ENCODE measurements at places on chromosomes 5 and 9.

GRCh38 chr5:134851307-134851923, 5.6 kb downstream of the C5orf24 start:
- no peak for DNase-seq

DNA sequence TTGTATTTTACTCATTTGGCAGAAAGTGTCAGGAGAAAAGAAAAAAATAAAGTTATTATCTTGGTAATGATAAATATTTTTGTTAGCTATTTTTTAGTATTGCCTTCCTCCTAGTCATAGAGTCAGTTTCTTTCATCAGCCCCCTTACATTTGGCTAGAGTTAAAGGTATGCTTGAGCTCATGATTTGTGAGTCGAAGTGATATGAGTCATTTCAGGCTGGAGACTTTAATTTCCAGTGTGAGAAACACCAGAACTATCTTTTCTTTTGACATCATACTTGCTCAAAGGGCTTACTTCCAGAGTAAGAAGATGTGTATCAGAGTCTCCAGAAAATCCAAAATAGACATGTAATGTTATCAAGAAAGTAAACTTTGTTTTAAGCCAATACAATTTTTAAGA, 746.7 kb upstream of the TYRP1 start:
- no peak for DNase-seq

GRCh38 chr5:98543490-98543889, 230.0 kb upstream of the RGMB start:
- no peak for DNase-seq

DNA sequence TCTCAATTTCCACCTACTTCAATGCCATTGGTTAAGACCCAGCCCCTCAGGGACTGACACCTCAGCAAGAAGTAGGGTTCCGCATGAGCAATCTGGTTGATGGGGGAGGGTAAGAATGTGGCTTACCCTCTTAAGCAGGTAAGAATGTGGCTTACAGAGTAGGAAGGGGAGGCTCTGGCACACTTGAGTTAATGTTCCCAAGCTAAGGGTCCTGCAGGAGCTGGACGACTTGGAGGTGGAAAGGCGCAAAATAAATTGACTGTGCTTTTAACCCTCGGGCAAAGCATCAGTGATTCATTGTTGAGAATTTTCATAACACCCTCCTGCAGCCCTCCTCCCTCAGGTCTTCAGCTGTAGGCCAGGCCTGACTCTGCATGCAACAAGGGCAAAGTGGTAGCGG, 24.9 kb upstream of the ADRA1B start:
- no peak for DNase-seq

DNA sequence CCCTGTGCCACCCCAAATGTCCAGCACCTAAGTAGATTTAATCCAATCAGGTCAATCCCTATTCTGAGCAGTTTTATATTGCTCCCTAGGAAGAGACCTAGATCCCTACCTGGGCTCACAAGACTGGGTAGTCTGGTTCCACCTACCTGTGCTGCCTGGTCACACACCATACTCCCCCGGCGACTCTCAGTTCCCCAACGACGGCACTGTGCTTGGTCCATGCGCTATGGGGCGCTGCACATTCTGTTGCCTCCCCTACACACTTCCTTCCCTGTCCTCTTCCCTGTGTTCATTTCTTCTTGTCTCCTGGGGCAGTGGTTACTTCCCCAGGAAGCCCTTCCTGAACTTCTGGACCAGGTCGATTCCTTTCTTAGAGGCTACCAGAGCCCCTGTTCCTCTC, 109.9 kb upstream of the IL12B start:
- DNase-seq = no peak

DNA sequence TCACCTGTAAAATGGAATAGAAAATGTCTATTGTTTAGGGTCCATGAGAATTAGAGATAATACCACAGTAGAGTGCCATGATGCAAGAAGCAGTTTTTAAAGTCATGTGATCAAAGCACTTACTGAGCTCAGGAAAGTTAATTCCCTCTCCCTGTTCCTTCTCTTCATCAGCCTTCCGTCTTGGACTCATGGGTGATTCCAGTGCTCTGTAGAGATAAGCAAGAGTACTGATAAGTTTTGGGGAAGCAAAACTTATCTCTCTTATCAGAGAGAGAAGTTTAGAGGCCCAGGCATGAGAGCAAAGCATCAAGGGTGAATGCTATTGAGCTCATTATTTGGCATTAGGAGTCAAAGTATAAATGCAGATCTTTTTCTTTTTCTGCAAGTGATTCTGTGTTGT, 410.1 kb downstream of the AGTPBP1 start:
- DNase-seq = no peak

GRCh38 chr5:125272357-125272756, 525.9 kb upstream of the ZNF608 start:
- DNase-seq = no peak

- DNase-seq = no peak
These were observed 315 bp downstream of the UBQLN1 start for GRCh38 chr9:83707518-83707767.

GRCh38 chr5:35924950-35925722, 13.3 kb downstream of the CAPSL start:
- no peak for DNase-seq

GRCh38 chr5:91998774-91999173, 615.7 kb upstream of the ARRDC3 start:
- no peak for DNase-seq

- no peak for DNase-seq
These were observed 2.2 kb downstream of the TNFSF15 start for GRCh38 chr9:114803479-114804265.

DNA sequence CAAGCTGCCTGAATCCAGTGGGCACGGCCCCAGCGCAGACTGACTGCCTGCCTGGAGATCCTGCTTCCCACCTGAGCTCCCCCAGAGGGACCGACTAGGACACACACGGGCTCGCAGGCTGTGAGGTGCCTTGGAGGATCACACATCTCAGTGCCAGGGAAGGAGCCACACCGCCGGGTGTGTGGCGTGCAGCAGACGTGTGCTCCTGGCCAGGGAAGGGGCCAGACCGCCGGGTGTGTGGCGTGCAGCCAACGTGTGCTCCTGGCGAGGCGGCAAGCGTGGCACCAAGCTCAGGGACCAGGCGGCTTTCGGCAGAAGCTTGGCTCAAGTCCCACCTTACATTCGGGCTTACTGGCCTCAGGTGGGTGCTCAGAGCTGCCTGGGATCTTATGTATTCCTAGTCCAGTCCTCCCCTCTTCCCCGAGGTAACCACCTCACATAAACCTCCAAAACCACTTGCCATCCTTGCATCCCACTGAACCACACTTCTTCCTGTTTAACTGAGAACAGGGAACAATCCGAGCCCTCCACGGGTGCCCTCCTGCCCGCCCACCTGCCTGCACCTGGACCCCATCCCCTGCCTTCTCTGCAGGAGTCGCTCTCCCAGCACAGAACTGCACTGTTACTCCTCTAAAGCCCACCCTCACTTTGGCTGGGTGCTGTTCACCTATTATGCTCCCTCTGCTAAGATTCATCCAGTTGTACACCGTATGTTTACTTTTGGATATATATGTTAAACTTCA, 22.4 kb upstream of the MRNIP start:
- DNase-seq = no peak

DNA sequence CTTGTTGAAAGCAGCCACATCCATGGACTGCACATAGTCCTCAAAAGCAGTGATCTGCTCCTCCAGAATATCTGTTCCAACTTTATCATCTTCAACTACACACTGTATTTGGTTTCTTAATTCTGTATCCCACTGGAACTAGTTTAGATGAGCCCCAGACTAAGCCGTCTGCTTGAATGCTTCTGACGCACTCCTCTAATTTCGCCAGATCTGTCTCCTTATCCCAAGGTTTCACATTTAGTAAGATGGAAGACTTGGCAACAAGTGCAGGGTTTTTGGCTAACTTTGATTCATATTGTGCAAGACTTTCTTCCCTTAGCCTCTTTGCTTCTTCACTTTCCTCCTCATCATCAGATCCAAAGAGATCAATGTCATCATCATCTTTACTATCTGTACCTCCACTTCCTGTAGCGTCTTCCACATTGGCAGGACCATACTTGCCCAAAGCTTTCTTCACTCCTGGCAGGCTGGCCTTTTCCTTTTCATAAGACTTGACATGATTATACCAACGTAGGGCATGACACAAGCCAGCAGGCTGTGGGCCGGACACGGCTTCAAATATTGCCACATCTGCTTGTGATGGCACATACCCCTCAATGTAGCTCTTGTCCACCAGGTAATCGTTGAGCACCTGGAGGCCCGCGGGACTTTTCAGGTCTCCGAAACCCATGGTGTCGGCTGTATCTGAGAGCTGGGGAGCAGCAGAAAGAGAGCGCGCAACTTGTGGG, 56.2 kb upstream of the PIK3R1 start:
- DNase-seq = no peak

DNA sequence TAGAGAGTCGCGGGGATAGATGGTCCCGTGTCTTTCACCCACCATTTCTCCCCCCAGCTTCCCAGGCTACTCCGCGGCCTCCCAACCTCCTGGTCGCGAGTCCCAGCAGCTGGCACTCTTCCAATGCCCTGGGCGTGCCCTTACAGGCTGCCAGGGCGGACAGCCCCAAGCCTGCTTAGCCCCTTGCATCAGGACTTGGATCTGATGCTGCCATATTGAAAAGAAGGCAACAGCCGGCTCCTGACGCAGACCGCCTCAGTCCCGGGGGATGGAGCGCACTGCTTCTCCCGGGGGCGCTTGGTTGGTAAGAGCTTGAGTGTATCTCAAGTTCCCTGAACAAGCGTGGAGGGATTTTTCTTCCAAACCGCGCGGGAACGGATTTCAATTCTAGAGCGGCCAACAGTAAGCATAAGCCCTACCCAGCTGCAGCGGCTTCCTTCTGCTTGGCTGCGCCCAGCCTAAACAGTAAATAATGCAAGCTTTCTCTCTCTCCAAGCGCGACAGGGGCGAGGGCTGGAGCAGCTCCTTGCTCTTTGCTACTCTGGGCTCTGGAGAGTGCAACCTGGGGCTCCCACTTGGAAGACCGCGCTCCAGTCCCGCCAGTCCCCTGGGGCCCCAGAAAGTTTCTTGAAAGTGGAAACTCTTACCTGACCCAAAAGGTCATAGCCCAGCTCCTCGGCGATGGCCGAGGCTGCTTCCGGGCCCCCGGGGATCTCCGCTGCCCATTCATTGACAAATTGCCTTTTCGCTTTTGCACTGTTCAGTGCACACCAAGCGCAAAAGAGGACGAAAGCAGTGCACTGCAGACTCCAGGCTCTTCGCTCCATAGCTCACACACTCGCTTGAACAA, 607 bp downstream of the PCSK1 start:
- DNase-seq = peak; percentile 75

- no peak for DNase-seq
These were observed 51.5 kb downstream of the FGF1 start for GRCh38 chr5:142634216-142635011.

DNA sequence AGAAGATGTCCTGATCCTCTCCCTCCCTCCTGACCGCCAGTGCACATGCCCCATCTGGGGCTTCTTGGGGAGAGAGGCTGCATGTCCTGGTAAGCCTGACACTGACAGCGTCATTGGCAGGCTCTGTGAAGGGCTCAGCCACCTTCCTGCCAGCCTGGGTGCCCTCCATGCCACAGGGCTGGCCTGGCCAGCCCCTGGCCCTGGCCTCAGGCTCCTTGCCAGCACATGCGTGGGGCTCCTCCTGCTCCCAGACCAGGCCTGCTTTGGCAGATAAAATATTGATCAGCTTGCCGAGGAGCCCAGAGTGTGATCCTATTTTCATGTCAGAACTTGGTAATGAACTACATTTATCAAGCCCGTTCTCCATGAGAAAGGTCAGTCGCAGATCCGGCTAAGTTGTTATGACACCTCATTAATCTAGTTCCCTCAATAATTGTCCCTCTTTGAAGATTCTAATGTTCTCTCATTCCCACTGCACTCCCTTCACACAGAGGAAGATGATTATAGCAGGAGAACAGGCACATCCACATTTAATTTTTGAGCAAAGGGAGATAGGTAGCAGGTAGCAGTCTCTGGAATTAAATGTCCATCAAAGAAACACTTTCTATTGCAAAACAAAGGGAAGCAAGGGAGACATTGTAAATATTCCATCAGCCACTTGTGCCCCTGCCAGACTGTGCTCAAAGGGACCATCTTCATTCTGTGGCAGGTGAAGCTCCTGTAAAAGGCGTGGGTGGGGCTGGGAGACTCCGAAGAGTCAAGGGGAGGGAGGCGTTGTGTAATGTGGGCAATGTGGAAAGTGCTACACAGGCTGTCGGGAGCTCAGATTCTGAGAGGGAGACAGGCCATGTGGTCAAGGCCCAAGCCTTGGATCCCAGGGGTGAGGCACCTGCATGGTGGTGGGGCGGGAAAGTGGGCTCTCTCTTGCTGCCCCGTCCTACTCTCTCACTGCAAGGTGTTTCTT, 272.0 kb downstream of the HSPA4 start:
- DNase-seq = no peak

DNA sequence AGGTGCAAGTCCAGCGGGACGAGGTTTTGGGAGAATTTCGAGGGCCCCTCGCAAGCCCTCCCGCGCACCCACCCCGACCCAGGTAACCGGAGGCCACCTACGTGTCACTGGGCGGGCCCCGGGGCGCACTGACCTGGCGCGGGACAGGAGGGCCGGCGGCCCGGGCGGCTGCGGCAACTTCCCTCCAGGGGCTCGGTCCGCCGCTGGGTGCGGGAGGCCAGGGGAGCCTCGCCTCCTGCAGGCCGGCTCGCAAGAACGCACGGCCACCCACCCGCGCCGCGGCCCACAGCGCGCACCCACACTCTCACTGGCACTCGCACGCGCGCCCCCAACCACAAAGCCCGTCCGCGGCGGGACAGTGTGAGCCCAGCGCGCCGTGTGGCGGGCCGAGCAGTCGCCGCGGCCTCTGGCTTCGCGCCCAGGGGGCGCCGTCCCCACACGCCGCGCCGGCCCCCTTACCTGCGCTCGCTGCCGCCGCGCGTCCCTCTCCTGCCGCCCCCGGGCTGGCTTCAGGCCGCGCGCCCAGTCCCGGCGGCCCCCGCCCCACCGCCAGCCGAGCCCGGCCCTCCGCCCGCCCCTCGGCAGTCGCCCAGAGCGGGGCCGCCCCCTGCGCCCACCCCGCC, 451 bp downstream of the LPAR1 start:
- DNase-seq = no peak

- DNase-seq = no peak
These were observed 60.5 kb downstream of the ERCC6L2 start for GRCh38 chr9:95935861-95936578.

- DNase-seq = no peak
These were observed 486.6 kb downstream of the CCDC171 start for GRCh38 chr9:16039218-16039987.

DNA sequence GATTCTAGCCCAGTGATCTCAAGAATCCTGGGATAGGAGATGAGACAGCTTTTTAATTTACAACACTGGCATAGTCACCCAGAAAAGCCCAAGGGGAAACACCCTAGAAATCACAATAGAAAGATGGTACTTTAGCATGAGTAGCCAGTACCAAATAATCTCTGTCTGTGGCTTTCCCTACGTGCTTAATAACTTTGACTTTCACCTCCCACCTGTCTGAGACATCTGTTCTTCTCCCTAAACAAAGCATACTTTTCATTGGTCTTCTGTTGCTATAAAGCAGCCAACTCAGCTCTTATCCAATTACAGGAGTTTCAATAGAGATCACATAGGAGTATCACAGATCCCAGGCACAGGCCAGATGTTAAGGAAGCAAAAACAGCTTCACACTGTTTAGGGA, 10.4 kb downstream of the MARCHF3 start:
- DNase-seq = no peak

GRCh38 chr5:10701567-10702039, 59.4 kb downstream of the DAP start:
- no peak for DNase-seq

GRCh38 chr9:124221676-124222075, 36.1 kb upstream of the NEK6 start:
- DNase-seq = no peak

GRCh38 chr5:131509801-131510200, 125.2 kb downstream of the RAPGEF6 start:
- no peak for DNase-seq

- no peak for DNase-seq
These were observed 606 bp downstream of the TBC1D13 start for GRCh38 chr9:128787659-128788058.

All from astrocyte of the cerebellum (primary cell).